ENCODE measurements at places on chromosomes 3 and 15.

DNA sequence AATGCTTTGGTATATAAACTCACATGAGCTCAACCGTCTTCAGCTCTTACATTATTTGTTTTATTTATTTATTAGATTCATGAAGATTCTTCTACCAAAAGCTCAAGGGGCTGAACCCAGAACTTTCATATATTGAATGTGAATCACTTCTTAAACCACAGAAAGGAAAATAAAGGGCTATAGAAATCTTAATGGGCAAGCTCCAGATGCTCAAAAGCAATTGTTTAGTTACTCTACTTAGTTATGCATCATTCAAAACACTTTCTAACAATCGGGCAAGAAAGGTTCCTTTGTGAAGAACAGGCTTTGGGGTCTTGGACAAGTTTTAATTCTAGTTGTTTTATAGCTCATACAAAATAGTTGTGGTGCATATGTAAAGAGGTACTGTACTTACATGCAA lies 380.2 kb downstream of the TIGIT start:
- no peak for DNase-seq

- no peak for DNase-seq
These were observed 15.3 kb upstream of the ARL14 start for GRCh38 chr3:160661660-160662059.

DNA sequence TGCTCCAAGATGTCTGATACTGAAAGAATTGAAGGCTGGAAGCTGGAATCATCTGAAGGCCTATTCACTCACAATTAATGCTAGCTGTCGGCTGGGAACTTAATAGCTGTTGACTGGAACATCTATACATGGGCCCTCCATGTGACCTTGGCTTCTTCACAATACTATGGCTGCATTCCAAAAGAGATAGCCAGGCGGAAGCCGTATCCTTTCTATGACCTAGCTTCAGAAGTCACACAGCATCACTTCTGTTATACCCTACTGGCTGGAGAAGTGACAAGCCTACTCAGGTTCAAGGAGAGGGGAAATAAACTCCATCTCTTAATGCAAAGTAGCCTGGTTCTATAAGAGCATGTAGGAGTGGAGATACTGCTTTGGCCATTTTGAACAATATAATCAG lies 50.9 kb upstream of the SPRED1 start:
- no peak for DNase-seq

- no peak for DNase-seq
These were observed 10.2 kb upstream of the HTR3C start for GRCh38 chr3:184042617-184043016.

DNA sequence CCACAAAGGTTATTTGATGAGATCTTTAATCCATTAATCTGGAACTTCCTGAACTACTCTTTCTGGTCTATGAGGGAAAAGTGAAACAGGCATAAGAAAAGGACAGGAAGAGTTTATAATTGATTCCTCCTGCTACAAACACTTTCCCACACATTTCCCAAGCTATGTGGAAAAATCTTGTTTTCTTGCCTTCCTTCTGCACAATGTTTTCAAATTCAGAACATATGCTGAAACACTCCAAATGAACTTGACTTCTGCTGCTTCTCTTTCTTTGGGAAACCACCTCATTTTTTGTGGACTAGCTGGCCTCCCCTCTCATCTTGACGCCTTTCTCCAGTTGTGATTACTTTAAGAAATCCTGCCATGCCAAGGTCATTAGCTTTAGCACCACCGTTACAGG lies 100.7 kb upstream of the PTPRG start:
- no peak for DNase-seq

DNA sequence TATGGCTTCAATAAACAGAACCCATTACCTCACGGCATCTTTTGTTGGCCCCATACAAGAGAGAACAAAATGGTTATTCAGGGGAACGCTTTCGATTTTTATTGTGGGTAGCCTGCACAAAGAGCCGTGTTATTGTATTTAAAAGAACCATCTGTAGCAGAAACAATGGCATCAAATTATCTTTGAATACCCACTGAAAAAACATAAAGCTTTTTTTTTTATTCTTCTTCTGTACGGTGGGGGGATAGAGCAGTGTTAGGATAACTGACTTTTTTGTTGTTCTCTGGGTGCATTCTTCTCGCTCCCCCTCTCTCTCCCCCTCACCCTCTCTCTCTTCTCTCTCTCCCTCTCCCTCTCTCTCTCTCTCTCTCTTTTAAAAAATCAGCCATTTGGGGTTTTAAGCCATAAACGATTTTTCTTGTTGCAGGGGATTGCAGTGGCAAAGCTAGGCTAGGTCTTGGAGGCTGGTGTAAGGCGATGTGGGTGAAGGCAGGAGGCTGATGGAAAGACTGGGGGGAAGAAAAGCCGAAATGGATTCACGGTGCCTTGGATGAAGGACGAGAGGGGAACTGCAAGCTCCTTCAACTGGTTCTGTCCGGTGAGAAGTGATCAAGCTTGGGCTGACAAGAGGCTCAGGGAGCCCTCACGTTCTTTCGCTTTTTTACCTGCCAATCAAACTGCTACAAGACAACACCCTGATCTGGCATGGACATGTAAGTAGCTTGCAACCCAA lies 12.4 kb upstream of the SOX2 start:
- no peak for DNase-seq

- DNase-seq = no peak
These were observed 262.5 kb upstream of the LRTM1 start for GRCh38 chr3:55190331-55190730.

GRCh38 chr3:195183071-195183776 lies 87.7 kb downstream of the XXYLT1 start:
- DNase-seq = no peak

- DNase-seq = no peak
These were observed 5.8 kb upstream of the SLC22A14 start for GRCh38 chr3:38276081-38276916.

DNA sequence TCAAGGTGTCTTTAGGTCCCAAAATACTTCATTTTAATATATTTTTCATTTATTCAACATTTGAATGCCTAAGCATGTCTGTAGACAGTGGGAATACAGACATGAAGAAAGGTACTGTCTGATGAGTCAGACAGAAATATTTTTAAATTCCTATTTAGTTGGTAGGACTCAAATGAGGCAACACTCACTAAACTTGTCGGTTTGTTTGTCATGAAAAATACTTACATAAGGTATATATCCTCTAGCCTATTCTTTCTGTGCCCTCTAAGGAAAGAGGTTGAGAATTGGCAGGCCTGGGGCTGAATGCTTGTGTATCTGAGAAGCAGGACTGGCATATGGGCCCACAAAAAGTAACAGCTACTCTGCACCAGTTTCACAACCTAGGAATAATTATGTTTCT lies 423.6 kb upstream of the MDFIC2 start:
- DNase-seq = no peak

GRCh38 chr3:39000008-39000450 lies 51.7 kb downstream of the SCN11A start:
- DNase-seq = no peak

GRCh38 chr15:63752075-63752684 lies 81.6 kb downstream of the HERC1 start:
- DNase-seq = no peak

DNA sequence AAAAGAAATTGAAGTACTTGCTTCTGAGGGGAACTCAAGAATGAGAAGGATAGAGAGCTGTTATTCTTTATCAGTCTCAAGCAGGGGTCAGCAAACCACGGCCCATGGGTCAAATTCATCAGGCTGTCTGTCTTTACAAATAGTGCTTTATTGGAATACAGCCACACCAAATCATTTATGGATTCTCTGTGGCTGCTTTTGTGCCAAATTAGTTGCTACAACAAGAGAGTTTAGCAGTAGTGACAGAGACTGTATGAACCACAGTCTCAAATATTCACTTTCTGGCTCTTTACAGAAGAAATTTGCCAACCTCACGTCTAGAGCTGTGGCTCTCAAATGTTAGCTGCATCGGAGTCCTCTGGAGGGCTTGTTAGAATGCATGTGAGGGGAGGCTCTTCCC lies 258.0 kb upstream of the RARB start:
- no peak for DNase-seq

DNA sequence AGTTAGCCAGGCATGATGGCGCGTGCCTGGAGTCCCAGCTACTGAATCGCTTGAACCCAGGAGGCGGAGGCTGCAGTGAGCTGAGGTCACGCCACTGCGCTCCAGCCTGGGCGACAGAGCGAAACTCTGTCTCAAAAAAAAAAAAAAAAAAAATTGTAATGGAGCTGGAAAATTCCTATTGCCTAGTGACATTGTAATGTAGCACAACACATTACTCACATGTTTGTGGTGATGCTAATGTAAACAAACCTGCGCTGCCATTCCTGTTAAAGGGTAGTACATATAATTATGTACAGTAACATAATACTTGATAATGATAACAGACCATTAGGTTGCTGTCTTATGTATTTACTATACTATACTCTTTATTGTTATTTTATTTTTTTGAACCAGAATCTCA lies 39.1 kb downstream of the KNL1 start:
- no peak for DNase-seq

- no peak for DNase-seq
These were observed 116.1 kb upstream of the IL12A start for GRCh38 chr3:159872374-159873109.

DNA sequence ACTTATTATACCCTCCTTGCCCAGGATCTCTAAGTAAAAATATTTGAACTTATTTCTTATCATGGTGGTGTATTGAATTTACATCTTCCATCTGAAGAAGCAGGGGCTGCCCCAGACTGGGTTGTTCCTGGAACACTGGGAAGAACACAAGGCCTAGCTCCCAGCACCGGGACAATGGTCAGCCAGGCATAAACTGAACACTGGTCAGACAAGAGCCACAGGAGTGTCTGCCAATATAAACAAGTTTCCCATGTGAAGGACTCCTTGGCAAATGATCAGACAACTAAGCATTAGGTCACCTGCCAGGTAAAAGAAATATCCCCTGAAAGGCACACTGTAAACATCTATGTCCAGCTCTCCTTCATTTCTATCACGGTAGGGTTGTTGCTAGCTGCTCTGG lies 172.4 kb downstream of the ATP8B4 start:
- DNase-seq = no peak

DNA sequence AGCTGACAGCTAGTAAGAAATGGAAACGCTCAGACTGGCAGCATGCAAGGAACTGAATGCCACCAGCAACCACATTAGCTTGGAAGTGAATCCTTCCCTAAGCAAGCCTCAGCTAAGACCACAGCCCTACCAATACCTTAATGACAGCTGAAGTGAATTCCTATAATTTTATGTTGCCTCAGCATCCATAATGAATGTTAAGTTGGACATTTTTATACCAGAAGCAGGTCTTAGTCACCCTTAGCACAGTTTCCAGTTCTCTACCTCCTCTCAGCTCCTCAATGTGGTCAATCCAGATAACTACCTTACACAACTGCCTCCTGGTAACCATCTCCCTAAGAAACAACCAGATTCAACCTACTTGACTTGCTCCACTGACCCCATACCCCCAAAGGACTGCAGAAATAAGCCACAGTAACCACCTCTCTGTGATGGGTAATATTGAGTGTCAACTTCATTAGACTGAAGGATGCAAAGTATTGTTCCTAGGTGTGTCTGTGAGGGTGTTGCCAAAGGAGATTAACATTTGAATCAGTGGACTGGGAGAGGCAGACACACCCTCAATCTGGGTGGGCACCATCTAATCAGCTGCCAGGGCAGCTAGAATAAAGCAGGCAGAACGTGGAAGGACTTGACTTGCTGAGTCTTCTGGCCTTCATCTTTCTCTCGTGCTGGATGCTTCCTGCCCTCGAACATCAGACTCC lies 33.5 kb downstream of the NEDD4 start:
- no peak for DNase-seq

- no peak for DNase-seq
These were observed 84.7 kb upstream of the PTX3 start for GRCh38 chr3:157351981-157352380.

DNA sequence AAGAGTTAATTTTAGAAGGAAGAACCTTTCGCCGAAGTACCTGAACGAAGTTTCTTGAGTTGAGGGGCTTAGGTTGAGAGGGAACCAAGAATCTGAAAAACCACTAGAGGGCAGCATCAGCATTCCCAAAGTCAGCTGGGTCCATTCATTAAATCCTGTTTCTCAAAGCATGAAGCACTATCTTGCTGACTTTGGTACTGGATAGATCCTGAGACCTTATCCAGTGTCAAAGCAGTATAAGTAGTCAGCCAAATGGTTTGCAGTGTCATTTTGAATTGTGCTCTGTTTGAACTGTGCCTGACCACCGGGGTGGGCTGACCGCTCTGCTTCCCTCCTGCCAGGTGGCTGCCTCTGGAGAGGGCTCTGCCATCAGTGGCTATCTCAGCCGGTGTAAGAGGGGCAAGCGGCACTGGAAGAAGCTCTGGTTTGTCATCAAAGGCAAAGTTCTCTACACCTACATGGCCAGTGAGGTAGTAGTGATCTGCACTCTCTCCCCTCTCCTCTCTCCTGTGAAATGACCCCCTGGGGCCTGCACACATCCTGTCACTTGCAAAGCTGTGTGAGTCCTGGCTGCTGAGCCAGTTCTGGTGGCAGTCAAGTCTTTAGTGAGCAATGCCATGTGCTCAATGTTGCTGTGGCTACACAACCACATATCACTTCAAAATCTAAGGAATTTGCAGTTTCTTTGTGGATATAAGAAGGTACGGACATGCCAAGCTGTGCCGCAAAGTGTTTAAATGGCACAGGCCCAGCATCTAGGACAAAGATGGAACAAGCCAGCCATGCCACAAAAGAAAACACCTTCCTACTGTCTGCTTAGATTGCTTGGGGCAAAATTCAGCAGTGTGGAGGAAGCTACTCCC lies 21.4 kb upstream of the NR2C2 start:
- DNase-seq = no peak

DNA sequence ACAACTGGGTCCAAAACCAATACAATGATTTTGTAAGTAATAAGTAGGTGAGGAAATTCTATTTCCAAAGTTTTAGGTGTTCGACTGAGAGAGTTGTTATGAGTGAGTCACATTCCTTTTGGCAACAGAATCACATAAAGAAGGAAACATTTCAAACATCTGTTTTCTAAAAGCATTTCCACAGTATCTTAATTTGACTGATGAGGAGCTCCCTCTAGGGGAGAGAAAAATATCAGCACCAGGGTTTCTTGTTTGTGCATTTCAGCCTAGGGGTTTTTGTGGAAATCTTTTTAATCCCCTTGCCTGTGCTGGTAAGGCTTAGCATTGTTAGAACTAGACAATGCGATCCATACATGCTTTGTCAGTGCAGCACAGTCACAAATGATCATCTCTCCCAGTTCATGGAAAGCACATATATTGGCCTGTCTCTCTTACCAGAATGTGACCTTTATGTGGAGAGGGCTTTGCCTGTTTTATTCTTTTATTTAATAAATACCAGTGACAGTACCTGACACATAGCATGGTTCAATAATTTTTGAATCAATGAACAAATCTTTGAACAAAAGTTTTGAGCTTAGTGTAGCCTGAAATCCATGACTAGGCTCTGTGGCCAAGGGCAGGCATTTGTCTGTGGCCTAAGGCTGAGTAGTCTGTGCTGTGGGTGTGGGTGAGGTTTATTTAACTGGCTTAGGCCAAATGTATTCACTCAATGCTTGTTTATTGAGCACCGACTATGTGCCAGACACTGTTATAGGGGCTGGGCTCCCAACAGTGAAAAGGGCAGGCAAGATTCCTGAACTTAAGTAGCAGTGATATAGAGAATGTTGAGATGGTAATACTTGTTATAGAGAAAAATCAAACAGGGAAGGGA lies 21.1 kb upstream of the IQCF6 start:
- no peak for DNase-seq

GRCh38 chr3:171336406-171336805 lies 123.8 kb downstream of the TNIK start:
- no peak for DNase-seq
